ENCODE measurements at places on chromosomes 11 and 22.

GRCh38 chr11:67586568-67587250 is 3.1 kb downstream of the GSTP1 start:
- DNase-seq: no peak

DNA sequence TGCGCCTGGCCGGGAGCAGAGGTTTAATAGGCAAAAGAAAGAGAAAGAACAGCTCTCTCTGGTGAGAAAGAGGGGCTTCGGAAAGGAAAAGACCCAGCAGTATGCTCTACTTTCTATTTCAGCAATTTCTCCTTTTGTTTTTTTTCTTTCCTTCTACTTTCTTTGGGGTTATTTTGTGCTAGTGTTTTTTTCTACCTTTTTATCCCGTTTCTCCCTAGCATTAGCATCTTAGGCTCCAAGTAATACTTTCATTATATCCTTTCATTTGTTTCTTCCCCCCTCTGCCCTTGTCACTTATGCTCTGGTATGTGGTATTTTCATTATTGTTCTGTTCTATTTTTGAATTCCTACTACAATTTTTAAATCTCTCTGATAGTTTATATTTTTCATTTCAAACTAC is 4.5 kb downstream of the SNU13 start:
- DNase-seq: no peak

- no peak for DNase-seq
Observed at GRCh38 chr22:49728570-49729271, 99.0 kb downstream of the BRD1 start.

GRCh38 chr11:34277171-34277570 is 80.6 kb downstream of the ABTB2 start:
- DNase-seq: no peak

DNA sequence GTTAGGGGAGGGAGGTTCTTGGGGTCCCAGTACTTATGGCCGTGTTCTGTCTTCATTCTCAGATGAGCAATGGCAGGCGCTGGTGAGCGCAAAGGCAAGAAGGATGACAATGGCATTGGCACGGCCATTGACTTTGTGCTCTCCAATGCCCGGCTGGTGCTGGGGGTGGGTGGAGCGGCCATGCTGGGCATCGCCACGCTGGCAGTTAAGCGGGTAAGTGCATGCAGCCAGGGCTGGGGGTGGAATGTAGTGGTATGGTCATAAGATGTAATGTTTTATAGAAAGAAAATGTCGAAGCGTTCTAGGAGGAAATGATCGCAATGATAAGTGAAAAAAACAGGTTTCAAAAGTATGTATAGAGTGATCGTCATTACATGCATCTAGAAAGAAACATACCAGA is 9.1 kb upstream of the ATF4 start:
- no peak for DNase-seq

DNA sequence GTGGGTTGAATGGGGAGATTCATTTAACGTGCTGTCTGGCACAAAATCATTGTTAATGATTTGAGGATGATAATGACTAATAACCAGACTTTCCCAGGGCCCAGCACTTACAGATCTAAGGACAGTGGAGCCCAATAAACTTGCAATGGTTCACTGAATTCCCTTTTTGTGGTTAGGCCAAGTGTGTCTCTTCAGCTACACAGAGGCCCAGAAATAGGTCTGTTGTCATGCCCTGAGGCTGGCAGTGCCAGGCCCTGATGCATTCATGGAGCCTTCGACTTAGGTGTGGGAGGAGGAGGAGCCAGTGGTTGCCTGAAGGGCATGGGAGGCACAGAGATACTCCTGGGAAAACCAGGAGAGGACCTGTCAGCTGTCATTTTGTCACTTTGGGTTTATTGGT is 56.1 kb downstream of the KIAA1671 start:
- DNase-seq: no peak

DNA sequence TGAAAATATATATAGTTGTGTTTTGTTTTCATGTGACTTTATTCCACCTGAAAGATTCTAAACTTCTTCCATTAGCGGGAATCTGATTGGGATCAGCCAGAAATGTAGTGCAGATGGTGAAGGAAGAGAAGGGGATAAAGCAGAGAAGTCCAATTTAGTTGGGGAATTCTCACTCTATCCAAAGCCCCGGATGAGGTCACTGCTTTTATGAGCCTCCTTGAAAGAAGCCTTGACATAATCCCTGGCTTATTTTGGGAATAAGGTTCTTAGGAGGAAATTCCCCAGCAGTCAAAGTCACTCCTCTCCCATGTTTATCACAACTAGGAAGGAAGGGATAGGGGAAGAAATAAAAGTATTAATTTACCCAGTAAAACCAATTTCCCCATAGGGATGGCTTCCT is 41.1 kb downstream of the OSBP start:
- no peak for DNase-seq

- DNase-seq: no peak
Observed at GRCh38 chr11:126360049-126360446, 4.6 kb downstream of the ST3GAL4 start.

DNA sequence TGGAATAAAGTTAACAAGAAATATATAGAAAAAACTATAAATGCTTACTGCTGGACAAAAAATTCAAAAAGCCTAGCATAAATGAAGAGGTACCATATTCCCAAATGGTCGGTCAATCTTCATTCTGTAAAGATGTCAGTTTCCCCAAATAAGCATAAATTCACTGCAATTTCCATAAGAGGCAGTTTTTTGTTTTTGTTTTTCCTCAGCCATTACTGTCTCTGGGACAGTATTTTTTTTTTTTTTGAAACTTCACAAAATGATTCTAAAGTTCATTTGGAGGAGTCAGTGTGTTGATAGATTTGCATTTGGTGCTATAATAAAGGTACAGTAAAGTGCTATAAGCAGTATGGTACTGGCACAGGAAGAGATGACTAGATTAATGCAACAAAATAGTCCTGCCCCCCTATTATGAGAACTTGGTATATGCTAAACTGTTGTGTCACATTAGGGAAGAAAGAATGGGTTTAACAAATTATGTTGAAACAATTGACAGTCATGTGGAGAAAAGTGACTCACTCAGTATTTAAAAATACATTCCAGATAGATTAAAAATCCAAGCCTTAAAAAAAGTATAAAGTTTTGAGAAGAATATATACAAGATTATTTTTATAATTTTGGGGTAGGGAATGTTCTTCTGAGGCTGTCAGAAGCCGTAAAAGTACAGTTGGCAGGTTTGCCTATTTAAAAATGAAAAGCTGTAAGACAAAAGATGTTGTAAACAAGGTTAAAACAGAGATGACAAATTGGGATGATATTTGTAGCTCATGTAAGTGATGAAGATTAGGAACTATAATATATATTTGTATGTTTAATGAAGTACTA is 2.6 kb upstream of the FTH1 start:
- no peak for DNase-seq

- DNase-seq: no peak
Observed at GRCh38 chr11:67483831-67484665, 1.2 kb downstream of the AIP start.

DNA sequence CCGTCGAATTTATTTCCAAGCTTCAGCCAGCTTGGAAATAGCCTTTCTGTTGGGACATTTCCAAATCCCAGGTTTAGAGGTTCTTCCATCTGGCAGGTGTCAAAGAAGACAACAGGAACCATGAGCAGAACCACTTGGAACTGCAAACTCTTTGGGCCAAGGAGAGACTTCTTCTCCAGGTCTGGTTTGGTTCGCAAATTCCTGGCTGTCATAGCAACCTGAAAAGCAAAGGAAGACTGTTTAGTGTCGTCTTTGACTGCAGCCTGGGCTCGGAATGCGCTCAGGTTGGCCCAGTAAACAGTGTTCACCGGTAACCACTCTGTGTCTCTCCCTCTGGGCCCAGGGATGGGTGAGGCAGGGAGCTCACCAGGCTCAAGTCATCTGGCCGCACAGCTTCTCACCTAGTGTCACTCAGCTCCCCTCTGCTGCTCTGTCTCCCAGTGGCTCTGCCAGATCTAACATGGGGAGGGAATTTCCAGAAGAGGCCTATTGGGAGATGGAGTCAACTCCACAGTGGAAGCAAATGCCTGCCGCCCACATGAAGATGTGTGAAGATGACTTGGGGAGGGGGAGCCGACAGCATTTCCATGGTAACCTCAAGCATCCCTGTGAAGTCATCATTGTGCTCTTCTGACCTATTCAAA is 11.9 kb upstream of the CLMP start:
- DNase-seq: no peak

- no peak for DNase-seq
Observed at GRCh38 chr22:45867118-45867905, 109.7 kb downstream of the WNT7B start.

- peak; percentile 31 for DNase-seq
Observed at GRCh38 chr22:26756675-26757293, 99.4 kb downstream of the MIAT start.

- DNase-seq: no peak
Observed at GRCh38 chr22:22228421-22228820, 16.2 kb upstream of the VPREB1 start.

GRCh38 chr11:6587360-6587953 is 16.0 kb downstream of the RRP8 start:
- DNase-seq: no peak

- no peak for DNase-seq
Observed at GRCh38 chr11:95308512-95309035, 77.6 kb upstream of the SESN3 start.

- DNase-seq: no peak
Observed at GRCh38 chr11:25037431-25037830, 540.6 kb downstream of the LUZP2 start.

GRCh38 chr11:70328556-70328955 is 58.1 kb downstream of the PPFIA1 start:
- DNase-seq: no peak

GRCh38 chr11:72721276-72721675 is 30.9 kb downstream of the ARAP1 start:
- no peak for DNase-seq

- no peak for DNase-seq
Observed at GRCh38 chr11:65919573-65920371, 546 bp downstream of the DRAP1 start.

DNA sequence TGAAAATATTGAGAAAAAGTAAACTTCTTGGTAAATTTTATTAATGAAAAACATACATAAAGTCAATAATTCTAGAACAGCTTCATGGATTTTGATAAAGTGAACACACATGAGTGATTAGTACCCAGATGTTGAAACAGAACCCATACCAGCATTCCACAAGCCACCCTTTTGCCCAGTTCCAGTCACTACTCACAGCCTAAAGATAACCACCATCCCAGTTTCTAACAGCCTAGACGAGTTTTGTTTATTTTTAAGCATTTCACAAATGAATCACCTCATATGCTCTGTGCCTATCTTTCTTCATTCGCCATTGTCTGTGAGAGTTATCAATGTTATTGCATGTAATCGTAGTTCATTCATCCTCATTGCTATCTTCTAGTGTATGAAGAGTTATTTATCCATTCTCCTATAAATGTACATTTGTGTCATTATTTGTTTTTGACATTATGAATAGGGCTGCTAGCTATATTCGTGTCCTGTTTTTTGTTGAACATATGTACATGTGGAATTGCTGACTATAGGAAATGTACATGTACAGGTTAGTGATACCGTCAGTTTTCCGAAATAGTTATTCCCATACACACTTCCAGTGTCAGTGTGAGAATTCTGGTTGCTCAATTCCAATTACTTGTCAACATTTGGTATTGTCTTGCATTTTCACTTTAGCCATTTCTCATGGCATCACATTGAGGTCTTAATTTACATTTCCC is 44.5 kb upstream of the TEAD1 start:
- no peak for DNase-seq

DNA sequence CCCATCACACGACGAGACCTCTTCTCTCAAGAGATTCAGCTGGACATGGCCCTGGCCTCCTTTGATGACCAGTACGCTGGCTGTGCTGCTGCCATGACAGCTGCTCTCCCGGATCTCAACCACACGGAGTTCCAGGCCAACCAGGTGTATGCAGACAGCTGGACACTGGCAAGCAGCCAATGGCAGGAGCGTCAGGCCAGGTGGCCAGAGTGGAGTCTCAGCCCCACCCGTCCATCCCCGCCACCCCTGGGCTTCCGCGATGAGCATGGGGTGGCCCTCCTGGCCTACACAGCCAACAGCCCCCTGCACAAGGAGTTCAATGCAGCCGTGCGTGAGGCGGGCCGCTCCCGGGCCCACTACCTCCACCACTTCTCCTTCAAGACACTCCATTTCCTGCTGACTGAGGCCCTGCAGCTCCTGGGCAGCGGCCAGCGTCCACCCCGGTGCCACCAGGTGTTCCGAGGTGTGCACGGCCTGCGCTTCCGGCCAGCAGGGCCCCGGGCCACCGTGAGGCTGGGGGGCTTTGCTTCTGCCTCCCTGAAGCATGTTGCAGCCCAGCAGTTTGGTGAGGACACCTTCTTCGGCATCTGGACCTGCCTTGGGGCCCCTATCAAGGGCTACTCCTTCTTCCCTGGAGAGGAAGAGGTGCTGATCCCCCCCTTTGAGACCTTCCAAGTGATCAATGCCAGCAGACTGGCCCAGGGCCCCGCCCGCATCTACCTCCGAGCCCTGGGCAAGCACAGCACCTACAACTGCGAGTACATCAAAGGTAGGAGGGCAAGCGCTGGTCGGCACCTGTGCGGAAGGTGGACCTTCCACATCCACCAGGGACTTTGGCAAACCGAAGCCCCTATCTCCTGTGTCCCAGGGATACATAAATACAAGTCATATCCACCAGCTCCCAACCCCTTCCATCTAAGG is 11.3 kb downstream of the CHRNA10 start:
- no peak for DNase-seq

GRCh38 chr11:68340003-68340767 is 27.8 kb downstream of the LRP5 start:
- DNase-seq: no peak

- no peak for DNase-seq
Observed at GRCh38 chr22:40979198-40979597, 28.0 kb downstream of the RBX1 start.

- peak; percentile 73 for DNase-seq
Observed at GRCh38 chr22:45009606-45010531, at the start of gene PHF21B. TSS of gene PHF21B (minus strand) at chr22:45010005. CDS start at chr22:45009549, 456 bp downstream.

GRCh38 chr11:99968336-99968735 is 718.8 kb upstream of the ARHGAP42 start:
- no peak for DNase-seq

DNA sequence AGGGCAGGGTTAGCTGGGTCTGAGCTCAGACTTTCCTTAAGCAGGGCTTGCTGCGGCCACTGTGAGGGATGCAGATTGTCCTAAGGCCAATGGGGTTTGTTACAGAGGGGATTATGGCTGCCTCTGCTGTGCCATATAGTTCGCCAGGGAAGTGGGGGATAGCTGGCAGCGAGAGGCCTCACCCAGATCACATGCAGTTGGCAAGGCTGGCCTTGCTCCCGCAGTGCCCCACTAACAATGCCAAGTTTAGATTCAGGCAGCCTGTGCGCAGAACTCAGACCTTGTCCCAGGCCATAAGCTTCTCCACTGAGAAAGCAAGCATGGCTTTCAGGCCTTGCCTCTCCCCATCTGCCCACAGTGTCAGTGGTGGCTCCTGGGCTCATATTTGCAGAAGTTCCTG is 4.7 kb upstream of the APOL2 start:
- DNase-seq: no peak

Measured in anterior cingulate cortex (tissue), 58 donors.